ENCODE measurements at places on chromosomes 5 and 9.

GRCh38 chr5:108818613-108819272 lies 71.0 kb downstream of the FER start:
- no peak for DNase-seq

GRCh38 chr5:151670083-151670686 lies 16.5 kb downstream of the SPARC start:
- DNase-seq, result no peak

- no peak for DNase-seq
Observed at GRCh38 chr5:3325972-3326840, 269.4 kb upstream of the IRX1 start.

GRCh38 chr9:16680975-16681651 lies 189.4 kb downstream of the BNC2 start:
- no peak for DNase-seq

- no peak for DNase-seq
Observed at GRCh38 chr5:9356351-9356825, 189.5 kb downstream of the SEMA5A start.

DNA sequence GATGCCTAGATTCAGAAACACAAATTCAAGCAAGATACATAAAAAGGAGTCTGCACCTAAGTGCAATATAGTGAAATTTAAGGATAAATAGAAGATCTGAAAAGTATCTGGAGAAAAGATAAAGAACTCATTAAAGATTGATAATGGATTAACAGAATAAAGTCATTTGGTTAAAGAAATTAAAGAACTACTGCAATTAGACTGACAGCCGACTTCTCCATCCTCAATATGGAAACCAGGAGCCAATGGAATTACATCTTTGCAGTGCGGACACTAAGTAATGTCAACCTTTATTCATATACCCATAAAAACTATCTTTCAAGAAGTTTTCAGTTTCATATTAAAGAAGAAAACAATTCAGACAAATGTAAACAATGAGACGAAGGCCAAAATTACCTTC lies 81.0 kb downstream of the MRPL36 start:
- no peak for DNase-seq

- no peak for DNase-seq
Observed at GRCh38 chr5:162990856-162991497, 446.4 kb upstream of the CCNG1 start.

DNA sequence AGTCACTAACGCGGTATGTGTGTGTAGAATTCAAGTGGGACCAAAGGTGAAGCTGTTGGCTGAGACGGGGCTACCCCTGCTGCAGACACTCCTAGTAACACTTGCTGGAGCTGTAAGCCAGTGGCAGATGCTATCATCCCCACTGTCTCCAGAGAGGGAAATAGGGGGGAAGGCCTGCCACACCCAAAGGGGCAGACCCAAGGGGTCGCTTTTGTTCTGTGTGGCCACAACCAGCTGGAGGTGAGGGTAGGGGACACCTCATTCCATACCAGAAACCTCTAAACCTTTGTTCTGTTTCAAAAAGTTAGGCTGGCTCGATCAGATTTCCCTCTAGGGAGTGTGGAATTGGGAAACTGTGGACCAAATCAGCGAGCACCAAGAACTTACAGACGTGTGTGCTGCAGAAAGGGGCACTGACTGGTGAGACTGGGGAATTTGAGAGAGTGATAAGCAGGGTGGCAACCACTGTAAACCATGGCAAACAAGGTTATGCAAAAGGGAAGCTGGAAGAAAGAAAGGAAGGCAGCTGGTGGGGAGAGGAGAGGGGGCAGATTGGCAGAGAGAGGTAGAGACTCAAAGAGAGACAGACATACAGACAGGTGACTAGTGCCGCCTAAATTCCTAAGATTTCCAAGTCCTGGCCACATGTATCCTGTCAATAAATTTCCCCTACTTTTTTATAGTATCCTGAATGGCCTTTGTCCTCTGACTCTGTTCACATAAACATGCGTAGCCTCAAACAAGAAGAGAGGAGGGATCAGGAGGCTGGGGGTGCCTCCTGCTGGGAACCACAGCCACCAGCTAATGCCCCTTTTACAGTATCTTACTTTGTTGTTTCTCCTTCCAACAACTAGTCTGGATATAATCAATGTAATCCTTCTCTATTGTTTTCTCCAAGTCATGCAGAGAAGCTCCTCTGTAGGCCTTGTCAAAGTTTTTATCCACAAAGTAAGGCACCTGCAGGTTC lies 15.6 kb upstream of the SPATA24 start:
- no peak for DNase-seq

DNA sequence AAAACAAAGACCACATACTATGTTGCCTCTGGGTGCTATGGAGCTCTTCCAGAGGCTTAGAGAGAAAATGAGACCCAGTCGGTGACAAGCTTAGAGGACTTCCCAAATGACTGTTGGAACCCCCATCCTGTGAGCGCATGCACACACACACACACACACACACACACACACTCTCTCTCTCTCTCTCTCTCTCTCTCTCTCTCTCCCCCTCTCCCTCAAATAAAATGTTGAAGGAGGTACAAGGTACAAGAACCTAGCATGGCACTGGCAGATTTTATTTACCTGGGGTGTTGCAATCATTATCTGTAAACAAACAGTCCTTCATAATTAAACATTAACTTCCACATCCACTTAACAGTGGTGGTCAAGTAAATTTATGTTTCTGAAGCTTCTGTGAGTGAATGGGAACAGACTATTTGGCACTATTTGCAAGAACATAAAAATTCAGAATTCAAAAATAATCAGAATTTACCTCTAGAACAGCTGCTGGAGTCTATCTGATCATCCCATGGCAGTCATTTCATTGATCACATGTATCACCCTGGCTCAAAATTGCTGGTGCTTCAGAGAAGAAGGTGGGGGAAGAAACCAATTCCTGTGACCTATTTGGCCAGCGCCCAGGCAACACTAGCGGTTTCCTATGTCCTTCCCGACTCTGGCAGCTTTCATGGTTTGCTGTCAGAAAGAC lies 24.9 kb downstream of the TRPM3 start:
- DNase-seq, result no peak

- no peak for DNase-seq
Observed at GRCh38 chr9:13570068-13570974, 290.8 kb upstream of the MPDZ start.
